SHP77 treated with DMSO at 0.1 percent for 48 hours (cell line): ENCODE measurements at places on chromosomes 2 and 18.

DNA sequence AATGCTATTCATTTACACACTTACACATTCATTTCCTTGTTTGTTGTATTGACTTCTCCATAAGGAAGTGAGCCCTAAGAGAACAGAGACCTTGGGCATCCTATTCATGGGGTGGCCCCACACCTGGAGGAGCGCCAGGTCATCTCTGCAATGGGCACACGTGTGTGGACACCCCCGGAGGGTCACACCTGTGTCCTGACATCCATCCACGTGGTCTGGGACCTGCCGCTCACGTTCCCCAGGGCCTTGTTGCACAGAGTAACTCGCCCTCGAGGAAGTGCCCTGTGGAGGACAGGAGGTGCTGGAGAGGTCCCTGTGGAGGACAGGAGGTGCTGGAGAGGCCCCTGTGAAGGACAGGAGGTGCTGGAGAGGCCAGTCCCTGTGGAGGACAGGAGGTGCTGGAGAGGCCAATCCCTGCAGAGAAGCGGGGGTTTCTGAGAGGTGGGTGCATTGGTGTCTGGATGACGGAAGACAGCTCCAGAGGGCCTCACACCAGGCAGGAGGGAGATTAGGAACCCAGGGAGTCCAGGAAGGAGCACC is 73.2 kb upstream of the GPC1 start:
- no peak for DNase-seq

GRCh38 chr2:97774425-97774824 is 61.0 kb downstream of the ZAP70 start:
- peak; percentile 1 for DNase-seq

GRCh38 chr18:66548747-66549146 is 55.1 kb downstream of the CDH19 start:
- DNase-seq, result no peak

DNA sequence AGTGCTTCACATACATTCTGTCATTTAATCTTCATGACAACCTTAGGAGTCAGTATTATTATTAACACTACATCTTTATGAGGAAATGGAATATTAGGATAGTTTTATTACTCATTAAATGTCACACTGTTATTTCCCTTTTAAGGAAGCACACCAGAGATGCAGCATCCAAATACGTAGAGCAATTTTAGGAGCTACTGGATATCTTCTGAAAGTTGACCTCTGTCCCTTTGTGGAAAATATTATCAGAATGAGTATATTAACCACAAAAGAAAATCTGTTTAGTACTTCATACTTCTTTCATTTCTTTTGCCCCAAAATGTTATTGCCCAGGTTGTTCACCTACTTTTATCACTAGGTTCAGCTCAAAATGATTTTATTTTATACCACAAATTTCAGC is 72.9 kb upstream of the APCDD1 start:
- no peak for DNase-seq

- DNase-seq, result peak; percentile 40
Observed at GRCh38 chr2:8684540-8684877, 2.7 kb downstream of the ID2 start.

- no peak for DNase-seq
Observed at GRCh38 chr2:38371235-38371634, 5.8 kb downstream of the ATL2 start.
